Activated naive CD8-positive, alpha-beta T cell treated with anti-CD3 and anti-CD28 coated beads for 36 hours (primary cell): ENCODE measurements at places on chromosomes 4 and X. TPM values are rescaled to one million over a fixed set of nuclear protein-coding genes. Genes with fewer than 3 reads are reported as not detected.

The ASB12 gene
- not detected for total RNA-seq

The PAGE2 gene
- total RNA-seq, result not detected

The LETM1 gene
- total RNA-seq, result 77.3 TPM

The PRDM5 gene
- 1.4 TPM for total RNA-seq

The EDNRA gene
- not detected for total RNA-seq

The TRO gene
- 7.9 TPM for total RNA-seq

The CYSLTR1 gene
- 0.66 TPM for total RNA-seq

The EPGN gene
- not detected for total RNA-seq

The HSFX4 gene
- total RNA-seq, result not detected
